Stimulated activated CD4-positive, alpha-beta T cell treated with anti-CD3 and anti-CD28 coated beads, Interleukin-2, amount 100 ng/mL, for 4 hours (primary cell): ENCODE measurements at places on chromosomes 5 and 9.

- no peak for DNase-seq
Observed at GRCh38 chr5:128538250-128539037, 399 bp upstream of the FBN2 start.

DNA sequence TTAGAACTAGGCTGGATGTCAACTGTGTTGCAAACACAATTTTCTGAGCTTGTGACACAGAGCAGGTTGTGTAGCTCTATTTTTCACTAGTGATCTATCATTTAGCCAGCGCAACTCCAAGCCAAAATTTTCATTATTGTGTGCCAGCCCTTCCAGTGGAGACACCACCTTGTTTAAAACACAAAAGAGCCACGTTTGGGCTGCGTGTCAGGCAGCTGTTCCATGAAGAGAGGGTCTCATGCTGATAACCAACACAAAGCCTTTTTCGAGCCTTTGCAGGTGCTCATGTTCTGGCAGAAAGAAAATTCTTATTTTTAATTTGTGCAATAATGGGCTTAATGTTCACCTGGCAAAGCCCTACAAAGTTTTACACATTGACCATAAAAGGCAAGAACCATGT, 237.6 kb upstream of the RGMB start:
- DNase-seq = no peak

GRCh38 chr5:113922343-113922742, 408.8 kb downstream of the YTHDC2 start:
- DNase-seq = no peak

GRCh38 chr9:123649909-123650308, 280.0 kb downstream of the DENND1A start:
- DNase-seq = no peak

DNA sequence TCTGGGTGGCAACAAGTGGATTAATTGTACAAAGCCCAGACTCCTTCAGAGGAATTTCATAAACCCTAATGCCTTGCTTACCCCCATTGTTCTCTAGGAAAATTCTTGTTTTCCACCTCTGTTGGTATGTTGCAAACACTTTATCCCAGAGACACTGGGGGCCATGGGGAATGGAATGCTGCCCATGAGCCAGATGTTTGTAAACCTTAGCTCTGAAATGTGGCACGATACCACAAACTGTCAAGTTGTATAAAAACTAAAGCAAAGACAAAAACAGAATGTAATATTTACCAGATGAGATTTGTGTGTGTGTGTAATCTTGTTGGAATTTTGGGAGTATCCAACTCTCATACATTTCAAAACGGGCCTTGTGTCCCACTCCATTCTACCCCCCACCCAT, 465.0 kb downstream of the EBF1 start:
- DNase-seq = no peak

GRCh38 chr5:64690417-64691151, at the start of gene SHISAL2B:
TSS of gene SHISAL2B (plus strand) at chr5:64690503. CDS start at chr5:64690624, 121 bp downstream.
- DNase-seq = no peak

- DNase-seq = no peak
Observed at GRCh38 chr5:148998174-148998797, 64.6 kb downstream of the SH3TC2 start.

GRCh38 chr5:2735996-2736395, 15.5 kb downstream of the IRX2 start:
- DNase-seq = no peak

DNA sequence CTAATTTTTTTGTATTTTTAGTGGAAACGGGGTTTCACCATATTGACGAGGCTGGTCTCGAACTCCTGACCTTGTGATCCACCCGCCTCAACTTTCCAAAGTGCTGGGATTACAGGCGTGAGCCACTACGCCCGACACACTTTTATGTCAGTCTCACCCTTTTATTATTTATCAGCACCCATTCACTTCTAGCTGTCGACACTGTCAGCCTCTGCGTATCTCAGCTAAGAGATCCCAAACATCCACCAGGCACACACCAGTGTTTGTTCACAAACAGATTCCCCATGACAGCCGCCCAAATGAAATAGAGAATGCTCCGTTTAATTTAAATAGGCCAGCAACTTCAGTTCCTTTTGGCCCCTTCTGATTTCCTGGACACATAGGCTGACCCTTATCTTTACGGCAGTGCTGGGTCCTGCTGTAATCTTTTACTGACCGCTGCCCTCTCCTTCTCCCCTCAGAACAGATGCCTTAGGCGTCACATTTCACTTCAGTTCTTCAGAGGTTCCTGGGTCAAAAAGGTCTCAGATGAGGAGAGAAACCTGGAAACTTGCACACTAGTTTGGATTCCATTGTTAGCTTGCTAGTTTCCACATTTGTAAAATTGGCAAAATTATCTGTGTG, 43.1 kb upstream of the CKMT2 start:
- DNase-seq = no peak

DNA sequence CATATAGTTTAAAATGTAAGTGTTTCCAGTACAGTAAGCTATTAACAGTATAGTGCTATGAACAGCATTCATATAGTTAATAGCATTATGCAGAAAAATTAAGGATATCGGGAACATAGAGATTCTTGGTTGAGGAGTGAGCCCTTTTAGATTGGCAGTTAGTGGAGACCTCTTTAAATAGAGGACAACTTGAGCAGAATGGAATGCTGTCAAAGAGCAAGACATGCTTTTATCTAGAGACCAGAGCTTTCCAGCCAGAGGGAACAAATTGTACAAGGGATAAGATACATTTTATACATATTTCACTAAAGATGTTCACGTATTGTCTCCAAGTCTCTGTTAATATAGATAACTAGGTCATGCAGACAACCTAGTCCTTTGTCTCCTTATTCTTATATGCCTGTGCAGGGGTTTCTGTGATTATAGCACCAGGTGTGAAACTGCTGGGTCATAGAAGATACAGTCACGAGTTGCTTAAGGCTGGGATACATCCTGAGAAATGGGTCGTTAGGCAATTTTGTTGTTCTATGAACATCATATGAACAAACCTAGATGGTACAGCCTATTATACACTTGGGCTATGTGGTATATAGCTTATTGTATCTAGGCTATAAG, 6.0 kb downstream of the IPO11 start:
- DNase-seq = no peak

DNA sequence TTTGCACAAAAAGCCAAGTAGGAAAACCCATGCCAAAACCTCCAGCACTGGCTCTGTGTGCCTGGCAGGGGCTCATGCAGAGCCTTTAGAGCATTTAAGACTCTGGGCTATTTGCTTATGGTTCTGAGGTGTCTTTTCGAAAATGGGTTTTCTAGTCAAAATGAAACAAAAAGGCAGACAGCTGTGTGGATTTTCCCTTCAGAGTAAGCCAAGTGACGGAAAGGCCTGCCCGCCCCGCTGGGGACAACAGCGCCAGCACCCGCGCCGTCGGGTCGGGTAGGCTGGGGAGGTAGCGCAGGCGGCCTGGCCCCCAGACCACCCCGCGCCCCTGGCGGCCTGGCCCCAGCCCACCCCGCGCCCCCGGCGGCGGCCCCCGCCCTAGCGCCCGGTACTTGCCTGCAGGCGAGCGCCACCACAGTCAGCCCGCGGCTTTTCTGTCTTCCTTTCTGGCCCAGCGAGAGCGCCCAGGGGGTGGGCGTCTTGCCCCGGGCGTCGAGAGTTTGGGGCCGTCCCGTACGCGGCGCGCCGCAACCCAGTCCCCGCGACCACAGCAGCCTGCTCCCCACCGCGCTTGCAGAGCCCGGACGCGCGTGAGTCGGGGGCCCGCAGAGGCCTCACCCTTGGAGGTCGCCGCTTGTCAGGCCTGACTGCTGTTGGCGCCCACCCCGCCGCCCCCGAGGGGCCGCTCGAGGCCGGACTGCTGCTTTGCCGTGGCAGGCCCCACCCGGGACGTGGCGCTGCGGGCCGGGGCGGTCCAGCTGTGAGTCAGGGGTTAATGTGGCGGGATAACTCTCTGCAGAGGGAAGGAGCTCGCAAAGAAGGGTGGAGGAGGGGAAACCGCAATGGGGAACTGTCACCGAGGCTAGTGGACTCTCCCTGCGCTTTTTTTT, at the start of gene TICAM2:
TICAM2 (minus strand) TSS at position 779 of the 890 bp plus-strand sequence. CDS start 21,223 bp downstream, outside the sequence.
- peak; percentile 24 for DNase-seq

DNA sequence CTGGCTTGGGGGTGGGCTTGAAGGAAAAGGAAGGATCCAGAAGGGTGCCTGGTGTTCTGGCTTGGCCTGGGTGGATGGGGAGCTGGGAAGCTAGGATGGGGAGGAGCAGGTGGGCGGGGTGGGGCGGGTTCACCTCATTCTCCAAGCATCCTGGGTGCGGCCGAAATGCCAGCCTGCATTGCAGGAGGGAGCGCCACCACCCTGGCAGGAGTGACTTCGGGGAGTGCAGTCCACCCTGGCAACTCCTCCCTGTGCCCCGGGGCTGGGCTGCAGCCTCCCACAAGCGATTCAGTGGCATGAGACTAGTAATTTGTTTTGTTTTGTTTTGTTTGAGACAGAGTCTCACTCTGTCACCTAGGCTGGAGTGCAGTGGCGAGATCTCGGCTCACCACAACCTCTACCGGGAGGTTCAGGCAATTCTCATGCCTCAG, 5.5 kb downstream of the TTC16 start:
- no peak for DNase-seq

GRCh38 chr5:25568989-25569625, 924.3 kb upstream of the CDH10 start:
- no peak for DNase-seq

GRCh38 chr5:6423327-6424109, 25.1 kb upstream of the UBE2QL1 start:
- no peak for DNase-seq

GRCh38 chr5:94977437-94977836, 307.5 kb downstream of the MCTP1 start:
- no peak for DNase-seq

GRCh38 chr5:100690036-100690560, 154.9 kb downstream of the FAM174A start:
- DNase-seq = no peak

DNA sequence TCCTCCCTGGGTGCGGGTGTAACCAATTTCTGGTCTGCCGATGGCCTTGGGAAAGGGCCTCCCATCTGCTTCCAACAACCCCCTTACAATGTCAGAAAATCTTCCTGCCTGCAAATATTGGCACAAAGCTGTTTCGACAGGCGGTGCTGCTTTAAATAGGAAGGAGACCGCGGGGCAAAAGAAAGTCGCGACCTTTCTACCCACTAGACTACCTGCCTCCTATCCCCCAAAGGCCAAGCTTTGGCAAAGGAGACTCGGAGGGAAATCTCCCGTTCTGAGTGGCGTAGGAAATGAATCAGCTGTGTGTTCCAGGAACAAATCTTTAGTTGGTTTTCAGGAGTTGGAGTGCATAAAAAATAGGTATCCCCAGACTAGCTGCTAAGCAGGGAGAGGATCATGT, 36.8 kb upstream of the NFIB start:
- DNase-seq = no peak

DNA sequence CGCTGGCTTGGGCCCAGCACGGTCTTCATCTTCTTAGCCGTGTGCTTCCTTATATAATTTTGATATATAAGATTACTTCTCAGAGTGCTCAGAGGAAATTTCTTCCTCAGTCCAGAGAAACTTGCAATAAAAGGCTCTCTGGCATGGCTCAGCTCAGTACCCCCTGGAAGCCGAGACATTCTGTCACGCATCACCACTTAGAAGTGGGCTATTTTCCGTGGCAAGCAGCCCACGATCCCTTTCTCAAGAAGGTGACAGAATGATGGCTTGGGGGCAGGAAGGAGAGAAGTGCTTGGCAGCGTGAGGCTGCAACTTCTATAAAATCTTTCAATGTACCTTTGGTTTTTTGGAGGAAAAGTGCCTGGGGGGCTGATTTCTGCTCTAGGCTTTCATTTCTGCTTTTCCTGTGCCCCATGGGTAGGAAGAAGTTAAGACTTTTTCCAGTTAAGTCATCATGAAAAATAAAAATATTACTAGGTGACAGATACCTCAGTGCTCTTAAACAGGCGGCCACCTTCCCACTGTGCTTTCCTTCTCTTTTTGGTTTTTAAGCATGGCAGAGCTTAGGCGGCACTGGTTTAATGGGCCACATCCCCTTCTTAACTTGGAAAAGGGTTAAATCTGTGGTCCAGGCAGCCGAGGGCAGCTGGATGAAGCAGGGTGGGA, 104.6 kb downstream of the MVB12B start:
- DNase-seq = no peak

GRCh38 chr5:142059304-142059940, 46.6 kb upstream of the GNPDA1 start:
- no peak for DNase-seq

- no peak for DNase-seq
Observed at GRCh38 chr9:27408001-27408400, 111.1 kb upstream of the EQTN start.

- DNase-seq = no peak
Observed at GRCh38 chr5:148856009-148856367, 29.6 kb downstream of the ADRB2 start.

GRCh38 chr9:14909961-14910805, at the start of gene FREM1:
TSS of gene FREM1 (minus strand) at chr9:14910428. CDS start at chr9:14868977, 41,451 bp downstream.
- no peak for DNase-seq

DNA sequence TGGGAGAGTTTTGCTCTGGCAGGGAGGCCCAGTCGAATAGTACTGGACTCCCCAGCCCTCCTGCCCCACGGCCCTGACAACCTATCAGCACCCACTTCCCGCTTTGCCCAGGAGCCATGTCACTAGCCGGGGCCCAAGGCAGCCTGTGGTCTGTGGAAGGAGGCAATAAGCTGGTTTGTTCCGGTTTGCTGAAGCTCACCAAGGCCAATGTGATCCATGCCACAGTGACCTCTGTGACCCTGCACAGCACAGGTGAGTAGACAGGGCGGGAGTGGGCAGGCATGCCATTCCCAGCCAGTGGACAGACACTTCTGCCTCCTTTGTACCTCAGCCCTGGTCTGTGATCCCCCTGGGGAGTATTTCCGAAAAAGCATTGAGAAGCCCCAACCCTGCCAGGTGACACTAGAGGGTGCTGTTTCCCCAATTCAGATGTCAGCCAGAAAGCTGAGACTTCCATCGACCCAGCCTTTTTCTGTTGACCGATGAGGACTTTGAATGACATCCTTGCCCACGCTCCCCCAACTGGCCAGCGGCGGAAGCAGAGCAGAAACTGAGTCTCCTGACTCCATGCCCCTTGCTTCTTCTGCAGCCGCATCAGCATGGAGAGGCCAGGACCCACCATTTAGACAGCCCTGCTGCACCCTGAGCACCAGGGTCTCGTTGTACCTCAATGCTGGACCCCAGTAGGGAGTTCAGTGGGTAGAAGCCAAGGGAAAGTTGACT, 9.6 kb downstream of the PCYOX1L start:
- DNase-seq = peak; percentile 22

- DNase-seq = no peak
Observed at GRCh38 chr5:87243161-87243844, 24.4 kb upstream of the RASA1 start.

- DNase-seq = no peak
Observed at GRCh38 chr5:94815313-94816039, 197.0 kb downstream of the SLF1 start.

GRCh38 chr5:176583076-176583475, 26.9 kb downstream of the GPRIN1 start:
- no peak for DNase-seq
